ENCODE measurements at places on chromosomes 1 and 21. TPM values are rescaled to one million over a fixed set of nuclear protein-coding genes. Genes with fewer than 3 reads are reported as not detected.

DNA sequence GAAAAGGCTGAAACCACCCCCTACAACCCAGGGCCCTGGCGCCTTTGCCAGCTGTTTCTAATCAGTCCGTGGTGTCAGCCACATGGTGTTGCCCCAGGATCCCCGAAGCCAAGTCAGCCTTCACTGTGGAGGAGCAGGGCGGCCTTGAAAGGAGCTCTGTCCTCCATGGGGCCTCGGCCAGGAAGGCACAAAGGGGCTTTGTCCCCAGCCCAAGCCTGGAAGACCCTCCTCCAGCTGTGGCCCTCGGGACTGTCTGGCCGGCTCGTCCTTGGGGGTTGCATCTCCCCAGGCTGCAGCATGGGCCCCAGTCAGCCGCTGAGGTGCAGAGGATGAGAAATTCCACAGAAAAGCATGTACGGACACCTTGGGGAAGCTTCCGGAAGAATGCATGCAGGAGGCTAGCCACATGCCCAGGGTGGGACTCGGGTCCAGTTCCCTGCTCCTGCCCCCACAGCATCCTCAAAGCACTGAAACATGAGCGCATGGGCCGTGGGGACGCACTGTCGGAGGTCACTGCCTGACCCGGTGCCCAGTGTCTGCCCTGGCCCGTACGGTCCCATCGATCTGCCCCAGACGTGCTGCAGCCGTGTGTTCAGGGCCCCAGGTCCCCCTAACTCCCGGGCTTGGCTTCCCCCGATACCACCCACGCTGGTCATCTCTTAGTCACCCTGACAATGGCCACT is 38.6 kb upstream of the POFUT2 start:
- DNase-seq = no peak
- H3K27ac ChIP-seq = no peak overlapping the region
- no peaks in the 10 kb centered on the region for H3K4me1 ChIP-seq
- no peaks in the 10 kb centered on the region for H3K27me3 ChIP-seq
- H3K4me3 ChIP-seq = no peak overlapping the region

DNA sequence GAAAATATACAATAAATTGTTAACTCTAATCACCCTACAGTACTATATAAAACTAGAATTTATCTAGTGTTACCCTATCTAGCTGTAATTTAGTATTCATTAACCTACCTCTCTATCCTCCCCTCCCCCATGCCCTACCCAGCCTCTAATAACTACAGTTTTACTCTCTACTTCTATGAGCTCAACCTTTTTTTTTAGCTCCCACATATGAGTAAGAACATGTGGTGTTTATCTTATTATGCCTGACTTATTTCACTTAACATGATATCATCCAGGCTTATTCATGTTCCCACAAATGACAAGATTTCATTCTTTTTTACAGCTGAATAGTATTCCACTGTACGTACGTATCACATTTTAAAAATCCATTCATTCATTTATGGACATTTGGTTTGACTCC is 46.0 kb upstream of the WARS2 start:
- no peak for DNase-seq
- no peak overlapping the region for H3K4me3 ChIP-seq
- no peaks in the 10 kb centered on the region for H3K4me1 ChIP-seq
- H3K27me3 ChIP-seq = no peaks in the 10 kb centered on the region
- no peak overlapping the region for H3K27ac ChIP-seq

DNA sequence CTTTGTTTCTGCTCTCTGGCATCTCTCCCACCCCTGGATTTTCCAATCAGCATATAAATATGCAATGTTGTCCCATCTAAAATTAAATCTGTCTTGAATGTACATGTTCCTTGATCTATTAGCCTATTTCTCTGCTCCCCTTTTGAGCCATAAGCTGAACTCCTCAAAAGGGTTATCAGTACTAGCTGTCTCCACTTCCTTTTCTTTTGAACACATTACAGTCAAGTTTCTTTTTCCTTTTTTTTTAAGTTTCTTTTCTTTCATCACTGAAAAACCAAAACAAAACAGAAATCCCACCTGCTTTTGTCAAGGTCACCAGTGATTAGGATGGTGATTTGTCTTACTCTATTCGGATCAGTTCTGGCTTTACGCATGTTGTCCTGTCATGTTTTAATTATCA is 29.3 kb downstream of the XCL2 start:
- H3K27ac ChIP-seq = no peak overlapping the region
- H3K4me1 ChIP-seq = no peaks in the 10 kb centered on the region
- no peaks in the 10 kb centered on the region for H3K27me3 ChIP-seq
- H3K36me3 ChIP-seq = no peaks in the 10 kb centered on the region

DNA sequence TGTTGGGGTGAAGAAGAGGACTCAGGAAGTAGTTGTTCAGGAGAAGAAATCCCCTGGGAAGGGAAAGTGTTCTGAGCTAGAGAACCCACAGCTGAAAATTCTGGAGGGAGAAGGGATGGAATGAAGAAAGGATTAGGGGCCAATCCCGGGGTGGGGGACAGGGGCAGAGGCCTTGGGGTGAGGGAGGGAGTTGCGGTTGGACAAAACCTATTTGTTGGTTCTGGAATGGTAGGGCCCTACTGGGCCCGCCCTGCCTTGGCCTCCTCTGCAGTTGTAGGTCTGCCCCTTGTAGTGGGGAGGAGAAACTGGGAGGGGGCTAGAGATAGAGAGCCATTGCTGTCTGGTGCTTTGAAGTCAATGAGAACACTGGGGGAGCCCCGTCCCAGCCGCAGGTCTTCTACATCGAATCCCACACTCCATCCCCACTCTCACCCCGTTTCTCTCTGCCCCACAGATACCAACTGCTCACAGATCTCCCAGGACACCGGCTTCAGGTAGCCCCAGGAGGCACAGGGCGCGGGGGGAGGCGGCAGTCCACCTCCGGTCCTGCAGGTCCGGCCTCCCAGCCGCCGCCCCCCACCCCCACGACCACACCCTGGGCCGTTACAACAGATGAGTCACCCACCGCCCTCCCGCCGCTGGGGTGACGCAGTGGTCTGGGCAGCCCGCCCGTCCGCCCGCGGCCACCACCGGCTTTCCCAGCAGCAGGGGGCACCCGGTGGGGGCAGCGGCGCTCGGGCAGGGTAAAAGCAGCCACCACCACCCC is 1.1 kb downstream of the TAGLN2 start:
- H3K27ac ChIP-seq = peak overlapping the region; percentile 84
- peaks cover 13% of the 10 kb centered on the region for H3K36me3 ChIP-seq
- DNase-seq = peak; percentile 91
- peak overlapping the region; percentile 82 for H3K4me3 ChIP-seq
- H3K27me3 ChIP-seq = peaks cover 30% of the 10 kb centered on the region
- peaks cover 19% of the 10 kb centered on the region for H3K4me1 ChIP-seq

GRCh38 chr1:200184196-200184595 is 156.7 kb downstream of the NR5A2 start:
- H3K36me3 ChIP-seq = no peaks in the 10 kb centered on the region
- peak; percentile 92 for DNase-seq
- H3K27ac ChIP-seq = peak overlapping the region; percentile 69
- H3K27me3 ChIP-seq = no peaks in the 10 kb centered on the region
- peaks cover 15% of the 10 kb centered on the region for H3K4me1 ChIP-seq

KRTAP13-2 gene
- polyA plus RNA-seq = not detected

DNA sequence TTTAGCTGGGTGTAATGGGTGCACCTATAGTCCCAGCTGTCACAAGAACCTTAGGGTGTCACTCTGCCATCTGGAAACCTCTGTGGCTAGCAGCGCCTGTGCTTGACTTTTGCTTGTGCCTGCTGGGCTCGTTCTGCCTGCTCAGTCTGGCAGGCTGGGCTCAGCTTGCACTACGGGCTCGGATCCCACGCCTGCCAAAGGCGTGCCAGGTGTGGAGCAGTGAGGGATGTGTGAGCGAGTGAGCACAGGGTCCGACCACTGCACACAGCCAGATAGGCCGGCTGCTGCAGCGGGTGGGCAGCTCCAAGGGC is 2.8 kb upstream of the LSM10 start:
- no peaks in the 10 kb centered on the region for H3K27me3 ChIP-seq
- peak overlapping the region; percentile 58 for H3K27ac ChIP-seq
- H3K4me1 ChIP-seq = peaks cover 12% of the 10 kb centered on the region
- no peak overlapping the region for H3K4me3 ChIP-seq

DNA sequence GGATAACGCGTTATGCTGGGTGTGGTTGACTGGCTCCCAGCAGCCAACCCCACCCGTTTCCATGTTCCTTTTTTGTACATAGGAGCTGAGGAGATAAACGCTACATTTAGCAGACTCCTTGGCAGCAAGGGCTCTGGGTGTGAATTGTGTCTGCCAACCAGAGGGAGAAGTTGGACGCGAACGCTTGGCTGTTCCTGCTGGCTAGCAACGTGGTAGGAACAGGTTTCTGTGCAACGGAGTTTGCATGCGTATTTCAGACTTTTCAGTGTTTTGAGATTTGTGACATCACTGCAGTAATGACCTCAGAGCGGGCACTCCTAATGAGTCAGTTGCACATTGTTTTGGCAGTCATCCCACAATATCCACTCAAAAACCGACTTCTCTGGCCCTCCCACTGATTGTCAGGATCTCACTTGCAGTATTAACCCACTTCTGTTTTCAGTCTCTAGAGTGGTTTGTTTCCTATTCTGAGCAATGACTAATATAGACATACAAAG is 98.7 kb upstream of the RGS1 start:
- no peaks in the 10 kb centered on the region for H3K4me1 ChIP-seq

FCGR2B gene
- polyA plus RNA-seq = 2.0 TPM

GRCh38 chr1:41698916-41699860 is 214.7 kb upstream of the EDN2 start:
- DNase-seq = no peak
- H3K27me3 ChIP-seq = no peaks in the 10 kb centered on the region
- H3K4me3 ChIP-seq = no peak overlapping the region
- H3K36me3 ChIP-seq = no peaks in the 10 kb centered on the region
- no peak overlapping the region for H3K27ac ChIP-seq

GRCh38 chr21:28455253-28455600 is 537.5 kb downstream of the LTN1 start:
- H3K36me3 ChIP-seq = no peaks in the 10 kb centered on the region
- no peaks in the 10 kb centered on the region for H3K27me3 ChIP-seq
- no peaks in the 10 kb centered on the region for H3K4me1 ChIP-seq
- no peak overlapping the region for H3K4me3 ChIP-seq
- H3K27ac ChIP-seq = no peak overlapping the region

DNA sequence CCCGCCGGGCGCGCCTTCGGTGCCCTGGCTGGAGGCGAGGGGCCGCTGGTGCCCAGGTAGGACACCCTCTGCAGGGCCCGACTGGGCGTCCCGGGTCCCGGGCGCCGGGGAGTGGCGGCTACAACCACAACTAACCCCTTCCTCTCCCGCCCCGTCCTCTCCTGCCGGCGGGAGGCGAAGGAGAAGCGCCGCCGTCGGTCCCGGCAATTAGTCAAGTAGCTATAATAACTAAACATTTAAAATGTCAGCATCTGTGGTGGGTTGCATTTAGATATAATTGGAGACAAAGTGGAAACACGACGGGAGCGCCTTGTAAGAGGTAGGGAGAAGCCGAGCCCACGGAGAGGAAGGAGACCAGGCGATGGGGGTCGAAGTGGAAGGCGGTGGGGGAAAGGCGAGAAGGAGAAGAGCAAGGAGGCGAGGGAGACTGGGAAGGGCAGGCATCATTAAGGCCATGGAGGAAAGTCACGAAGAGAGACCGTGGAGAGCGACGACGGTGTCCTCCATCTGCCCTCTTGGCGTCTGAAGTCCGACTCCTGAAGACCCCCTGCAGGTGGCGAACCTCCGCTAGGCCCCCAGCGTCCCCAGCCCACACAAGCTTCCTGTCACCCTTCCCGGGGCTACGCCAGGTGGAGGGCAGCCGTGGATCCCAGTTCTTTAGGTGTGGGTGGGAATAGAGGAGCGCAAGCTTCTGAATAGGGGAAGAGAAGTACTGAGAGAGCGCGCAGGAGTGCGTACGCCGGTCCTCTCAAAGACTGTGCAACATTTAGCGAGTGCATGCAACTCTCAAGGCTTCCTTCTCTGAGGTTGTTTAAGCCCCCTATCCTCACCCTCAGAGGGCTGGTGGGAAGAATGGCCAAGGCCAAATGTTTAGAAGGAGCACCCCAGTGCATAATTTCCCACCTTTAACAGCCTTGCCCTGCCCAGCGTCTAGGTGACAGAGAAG is 1.6 kb downstream of the CNIH3 start:
- peak overlapping the region; percentile 78 for H3K4me3 ChIP-seq
- H3K36me3 ChIP-seq = no peaks in the 10 kb centered on the region
- no peak for DNase-seq

DNA sequence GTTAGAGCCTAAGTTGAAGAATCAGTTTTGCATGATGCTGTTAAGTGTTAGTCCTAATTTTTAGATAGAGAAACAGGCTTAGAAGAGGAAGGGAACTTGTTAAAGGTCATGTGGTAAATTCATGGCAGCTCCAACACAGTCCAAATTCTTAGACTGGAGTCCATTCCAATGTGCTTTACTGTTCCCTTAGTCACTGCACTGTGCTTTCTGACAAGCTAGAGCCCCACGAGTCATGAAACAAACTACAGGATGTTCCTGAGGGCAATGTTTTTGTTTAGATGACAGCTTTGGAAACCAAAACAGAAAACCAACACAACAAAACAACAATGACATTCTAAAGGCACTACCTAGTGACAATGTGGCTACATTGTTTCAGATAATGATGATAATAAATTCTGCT is 23.1 kb upstream of the RGS4 start:
- H3K4me3 ChIP-seq = no peak overlapping the region
- no peaks in the 10 kb centered on the region for H3K36me3 ChIP-seq
- no peak overlapping the region for H3K27ac ChIP-seq
- H3K27me3 ChIP-seq = no peaks in the 10 kb centered on the region

CRYAA gene
- not detected for polyA plus RNA-seq

DNA sequence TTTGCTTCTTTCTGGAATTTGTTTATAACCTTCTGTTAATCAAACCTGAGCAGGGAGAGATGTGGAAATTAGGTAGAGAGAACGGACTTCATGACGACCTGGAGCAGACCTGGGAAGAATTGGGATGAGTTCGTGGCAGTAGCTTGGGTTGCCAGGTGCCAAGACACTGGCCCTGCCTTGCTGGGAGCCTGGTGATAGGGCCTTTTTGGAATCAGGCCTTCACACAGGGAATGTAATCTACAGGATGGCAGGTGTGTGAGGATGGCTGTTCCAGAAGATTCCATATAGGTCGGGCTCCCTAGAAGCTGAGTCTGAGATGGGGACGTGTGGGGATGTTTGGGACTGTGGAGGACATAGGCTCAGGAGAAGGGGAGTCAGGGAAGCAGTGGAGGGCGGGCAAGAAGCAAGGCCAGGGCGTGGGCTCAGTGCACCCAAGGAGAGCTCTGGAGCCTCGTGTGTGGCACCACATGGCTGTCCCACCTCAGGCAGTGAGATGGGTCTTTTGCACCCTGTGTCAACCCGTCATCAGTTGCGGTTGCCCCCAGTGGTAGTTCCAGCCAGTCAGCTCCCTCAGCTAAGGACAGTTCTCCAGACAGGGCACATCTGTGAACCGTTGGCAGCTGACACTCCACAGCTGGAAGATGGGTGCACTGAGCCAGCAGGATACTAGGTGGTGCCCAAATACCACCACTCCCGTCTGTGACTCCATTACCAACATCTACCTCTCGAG is 395.9 kb downstream of the MATN1 start:
- no peak for DNase-seq
- H3K36me3 ChIP-seq = no peaks in the 10 kb centered on the region
- no peak overlapping the region for H3K27ac ChIP-seq
- H3K27me3 ChIP-seq = no peaks in the 10 kb centered on the region

GRCh38 chr1:85297855-85298629 is 21.6 kb upstream of the BCL10 start:
- peak overlapping the region; percentile 51 for H3K27ac ChIP-seq
- H3K4me3 ChIP-seq = no peak overlapping the region
- H3K4me1 ChIP-seq = no peaks in the 10 kb centered on the region
- DNase-seq = no peak
- no peaks in the 10 kb centered on the region for H3K27me3 ChIP-seq
